ENCODE measurements at places on chromosomes 1 and 21.

- DNase-seq = no peak
Observed at GRCh38 chr21:31162827-31163226, 124.6 kb upstream of the KRTAP19-8 start.

DNA sequence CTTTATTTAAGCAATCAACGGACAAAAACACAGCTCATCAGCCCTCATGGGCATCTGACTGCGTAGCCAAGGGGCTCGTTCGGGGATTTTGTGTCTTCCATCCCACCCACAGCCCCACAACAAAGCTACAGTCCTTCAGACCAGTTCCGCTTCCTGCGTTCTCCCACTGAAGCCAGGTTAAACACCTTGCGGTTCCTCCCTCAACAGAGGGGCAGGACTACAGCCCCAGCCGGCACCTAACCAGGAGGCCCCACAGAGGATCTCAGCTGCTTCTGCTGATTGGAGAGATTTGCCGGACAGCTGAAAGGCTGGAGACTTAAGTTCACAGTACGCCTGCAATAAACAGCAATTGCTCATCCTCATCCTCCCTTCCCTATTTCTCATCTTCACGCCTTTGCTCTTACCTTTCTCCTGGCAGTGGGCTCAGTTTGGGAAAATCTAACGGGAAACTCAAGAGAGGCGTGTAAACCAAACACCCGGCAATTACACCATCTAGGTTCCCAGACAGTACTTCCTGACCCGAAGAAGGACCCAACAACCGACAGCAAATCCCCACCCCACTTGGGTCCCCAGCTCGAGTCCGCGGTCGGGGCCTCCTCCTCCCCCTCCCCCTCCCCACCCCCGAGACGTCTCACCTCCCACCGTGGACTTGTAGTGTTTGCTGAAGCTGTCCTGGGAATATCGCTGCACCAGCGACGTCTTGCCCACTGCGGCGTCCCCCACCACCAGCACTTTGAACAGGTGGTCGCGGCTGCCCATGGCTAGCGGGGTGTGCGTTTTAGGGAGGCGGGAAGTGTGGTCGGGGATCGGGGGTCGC is 876 bp downstream of the RAB29 start:
- peak; percentile 57 for DNase-seq

GRCh38 chr1:66938613-66939012 is 13.8 kb downstream of the MIER1 start:
- DNase-seq = no peak

GRCh38 chr1:112309499-112309898 is 86.5 kb upstream of the CTTNBP2NL start:
- DNase-seq = no peak

- peak; percentile 75 for DNase-seq
Observed at GRCh38 chr1:220882061-220882891, 3.0 kb downstream of the HLX start.

DNA sequence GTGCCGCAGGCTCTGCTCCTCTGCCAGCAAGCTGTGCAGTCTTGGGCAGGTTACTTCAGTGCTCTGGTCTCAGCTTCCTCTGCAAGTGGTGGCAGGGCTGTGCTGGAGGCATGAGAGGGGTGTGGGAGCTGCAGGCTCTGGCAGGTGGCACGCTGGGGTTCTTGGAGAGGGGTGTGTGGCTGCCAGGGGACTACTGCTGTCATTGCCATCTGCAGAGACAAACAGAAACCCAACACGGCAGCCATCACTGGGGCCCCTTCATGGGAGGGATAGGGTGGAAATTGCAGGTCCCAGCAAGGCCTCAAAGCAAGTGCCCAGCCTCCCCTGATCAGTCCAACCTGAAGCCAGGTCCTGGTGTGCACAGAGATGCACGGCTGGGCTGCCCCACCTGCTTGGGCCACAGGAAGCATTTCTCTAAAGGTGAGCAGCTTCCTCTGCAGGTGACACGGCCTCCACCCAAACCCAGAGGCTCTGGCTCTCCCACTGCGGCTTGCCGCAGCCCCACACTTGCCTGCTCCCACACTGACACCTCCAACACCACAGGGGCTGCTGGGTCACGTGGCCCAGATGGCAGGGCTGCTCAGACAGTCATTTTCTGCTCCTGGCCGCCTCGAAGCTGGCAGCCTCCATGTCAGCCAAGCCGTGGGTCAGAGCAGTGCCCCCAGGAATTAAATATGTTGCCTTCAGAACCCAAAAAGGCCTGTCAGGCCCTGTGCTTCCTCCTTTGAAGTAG is 4.1 kb upstream of the COL6A2 start:
- DNase-seq = peak; percentile 38

GRCh38 chr21:45511007-45511406 is 31.2 kb downstream of the SLC19A1 start:
- no peak for DNase-seq

DNA sequence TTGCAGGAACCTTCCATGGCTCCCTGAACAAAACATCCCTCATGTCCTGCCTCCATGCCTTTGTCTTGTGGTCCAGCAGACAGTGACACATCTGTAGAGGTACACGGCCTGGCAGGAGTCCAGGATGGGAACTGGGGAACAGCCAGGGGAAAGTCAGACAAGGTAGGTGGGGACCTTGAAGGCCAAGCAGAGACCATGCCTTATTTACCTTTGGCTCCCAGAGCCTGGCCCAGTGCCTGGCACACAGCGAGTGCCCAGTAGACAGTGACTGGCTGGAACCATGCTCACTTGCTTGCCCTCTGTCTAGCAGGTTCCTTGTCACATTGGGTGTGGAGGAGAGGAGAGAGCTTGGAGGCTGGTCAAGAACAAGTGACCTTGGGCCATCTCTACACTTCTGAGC is 81.0 kb downstream of the BCAR3 start:
- no peak for DNase-seq

- peak; percentile 69 for DNase-seq
Observed at GRCh38 chr1:158180741-158181576, at the start of gene CD1D. CD1D (plus strand) TSS chr1:158180895; CDS start chr1:158181102, 207 bp downstream.

DNA sequence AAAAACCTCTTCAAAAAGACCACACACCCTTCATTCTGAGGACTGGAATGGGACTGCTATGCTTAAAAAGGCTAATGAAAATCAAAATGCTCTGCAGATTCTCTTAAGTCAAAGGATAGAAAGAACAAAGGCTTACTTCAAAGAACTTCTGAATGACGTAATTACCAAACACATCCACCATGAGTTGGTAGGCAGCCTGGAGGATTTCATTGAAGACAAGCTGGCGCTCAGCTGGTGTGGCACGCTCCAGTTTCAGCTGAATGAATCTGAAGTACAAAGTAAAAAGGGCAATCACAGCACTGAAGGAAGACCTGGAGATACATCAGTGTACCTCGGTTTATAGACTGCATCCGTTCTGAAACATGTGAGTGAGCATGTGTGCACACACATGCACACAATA is 43.5 kb upstream of the SDC3 start:
- no peak for DNase-seq

DNA sequence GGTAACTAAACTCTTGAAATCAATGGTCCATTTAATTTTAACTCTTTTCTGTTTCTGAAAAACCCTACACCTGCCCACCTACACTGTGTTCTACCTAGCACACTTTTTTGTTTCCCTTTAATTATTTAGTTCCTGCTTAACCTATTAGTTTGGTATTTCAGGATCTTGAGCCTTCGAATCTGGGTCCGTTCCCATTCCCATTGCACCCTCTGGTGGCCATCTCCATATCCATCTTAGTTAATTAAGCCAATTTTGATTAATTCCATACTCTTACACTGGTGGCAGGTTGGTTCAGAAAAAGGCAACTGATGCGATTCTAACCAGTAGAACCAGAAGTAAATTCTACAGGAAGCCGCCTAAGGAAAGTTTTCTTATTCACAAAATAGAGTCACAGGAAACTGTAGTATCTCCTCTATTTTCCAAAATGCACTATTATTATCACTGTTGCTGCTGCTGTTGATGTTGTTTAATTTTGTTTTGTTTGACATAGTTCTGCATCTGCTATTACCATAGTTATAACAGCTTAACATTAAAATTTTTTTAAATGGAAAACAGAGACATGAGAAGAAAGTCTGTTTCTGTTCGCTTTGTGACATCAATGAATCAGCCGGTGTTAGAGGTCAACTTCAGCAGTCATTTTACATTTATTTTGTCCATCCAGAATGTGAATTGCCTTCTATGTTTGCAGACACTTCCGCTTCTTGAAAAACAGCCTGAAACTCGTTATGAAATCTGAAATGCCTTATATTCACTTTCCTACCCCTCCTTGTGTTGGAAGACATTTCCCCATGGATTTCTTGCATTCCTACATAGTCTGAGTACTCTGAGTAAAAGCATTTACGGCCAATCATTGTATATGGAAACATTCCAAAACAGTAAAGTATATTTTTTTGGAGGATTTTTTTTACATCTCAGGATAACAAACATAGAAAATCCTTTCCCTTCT is 115.5 kb upstream of the NCAM2 start:
- peak; percentile 48 for DNase-seq

- no peak for DNase-seq
Observed at GRCh38 chr21:15401331-15401730, 328.5 kb upstream of the USP25 start.

GRCh38 chr1:164477343-164477742 is 81.6 kb upstream of the PBX1 start:
- DNase-seq = no peak

GRCh38 chr1:230976825-230977747 is 1.6 kb downstream of the TTC13 start:
- no peak for DNase-seq

- no peak for DNase-seq
Observed at GRCh38 chr1:52976183-52977035, 49.3 kb downstream of the SCP2 start.

DNA sequence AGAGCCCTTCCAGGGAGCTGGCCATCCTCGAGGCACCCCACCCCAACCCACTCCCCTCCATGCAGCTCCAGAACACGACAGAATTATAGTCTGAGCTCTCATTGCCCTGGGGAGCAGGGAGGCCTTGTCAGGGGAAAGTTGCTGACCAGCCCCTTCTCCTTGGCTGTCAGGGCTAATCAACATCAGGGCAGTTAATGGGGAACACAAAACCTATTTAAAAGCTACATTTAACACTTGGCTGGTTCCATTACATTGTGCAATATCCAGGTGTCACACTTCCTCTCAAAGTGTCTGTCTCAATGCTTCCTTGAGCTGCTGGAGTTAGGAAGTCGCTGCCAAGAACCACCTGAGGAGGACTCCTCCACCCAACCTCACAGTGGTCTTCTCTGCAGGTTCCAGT is 111.8 kb upstream of the GRIK3 start:
- DNase-seq = peak; percentile 27

- DNase-seq = no peak
Observed at GRCh38 chr1:41383094-41383852, 22.0 kb downstream of the FOXO6 start.

- DNase-seq = no peak
Observed at GRCh38 chr1:110370827-110371226, 20.0 kb downstream of the SLC16A4 start.

DNA sequence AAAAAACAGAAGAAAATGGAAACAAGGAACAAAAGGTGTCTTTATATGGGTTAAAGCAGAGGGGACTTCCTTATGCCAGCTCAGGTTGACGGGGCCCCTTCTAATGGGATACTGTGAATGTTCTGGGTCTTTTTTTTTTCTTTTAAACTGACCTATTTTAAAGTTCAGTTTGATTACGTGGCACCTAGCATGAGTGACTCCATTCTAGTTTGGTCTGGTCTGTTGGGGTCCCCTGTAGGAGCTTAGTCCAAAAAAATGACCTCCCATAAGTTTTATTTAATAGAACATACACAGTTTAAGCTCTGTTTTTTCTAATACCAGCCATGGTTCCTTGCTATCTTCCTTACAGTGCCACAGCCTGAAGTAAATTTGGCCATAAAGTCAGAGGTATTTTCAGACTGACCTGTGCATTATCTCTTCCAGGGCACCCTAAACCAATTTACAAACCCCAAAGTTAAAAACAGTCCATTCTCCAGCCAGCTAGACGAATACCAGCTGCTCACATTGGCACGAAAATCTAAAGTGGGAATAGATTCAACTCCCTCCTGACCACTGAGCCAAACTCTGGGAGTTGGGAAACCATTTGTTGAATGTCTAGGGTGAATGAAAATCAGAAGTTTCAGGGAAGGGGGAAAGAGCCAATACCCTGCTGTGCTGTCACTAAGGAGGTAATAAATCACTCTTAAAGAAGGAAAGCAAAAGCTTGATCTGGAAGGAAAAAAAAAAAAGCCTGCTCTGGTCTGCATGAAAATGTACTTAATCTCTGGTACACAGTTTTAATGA is 42.4 kb downstream of the AKNAD1 start:
- DNase-seq = no peak

DNA sequence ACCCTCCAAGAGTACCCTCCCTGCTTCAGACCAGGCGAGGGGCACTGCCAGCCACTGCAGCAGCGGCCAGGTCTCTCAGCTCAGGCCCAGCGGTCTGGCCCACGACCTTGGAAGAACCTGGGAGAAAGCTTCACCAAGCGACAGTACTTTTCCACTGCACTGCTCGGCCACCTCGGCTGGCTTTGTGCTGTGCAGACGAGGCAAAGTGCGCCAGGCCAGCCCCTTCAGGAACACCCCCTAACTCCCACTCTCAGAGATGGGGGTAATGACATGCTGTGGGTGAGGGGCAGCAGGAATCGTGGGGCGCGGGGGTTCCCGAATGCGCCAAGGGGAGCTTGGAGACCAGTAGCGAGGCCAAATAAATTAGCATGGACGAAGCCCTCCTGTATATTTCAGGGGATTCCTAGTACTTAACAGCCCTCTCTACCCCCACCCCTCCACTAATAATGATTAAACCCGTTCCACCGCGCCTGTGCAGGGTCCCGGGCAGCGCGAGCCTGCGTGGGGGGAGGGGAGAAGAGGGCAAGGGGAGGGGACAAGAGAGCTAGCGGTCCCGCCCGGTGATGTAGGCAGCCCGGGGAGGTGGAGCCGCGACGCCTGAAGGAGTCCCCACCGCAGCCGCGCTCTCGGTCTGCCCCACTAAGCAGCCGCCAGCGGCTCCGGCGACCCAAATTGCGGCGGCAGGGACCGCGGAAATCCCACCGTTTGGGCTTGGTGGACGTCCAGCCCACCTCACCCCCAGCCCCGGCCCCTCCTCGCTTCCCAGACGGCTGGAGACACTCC is at the start of gene FAM43B:
TSS of gene FAM43B (plus strand) at position 629 of the 783 bp plus-strand sequence. CDS start 401 bp downstream, outside the sequence.
- peak; percentile 88 for DNase-seq

DNA sequence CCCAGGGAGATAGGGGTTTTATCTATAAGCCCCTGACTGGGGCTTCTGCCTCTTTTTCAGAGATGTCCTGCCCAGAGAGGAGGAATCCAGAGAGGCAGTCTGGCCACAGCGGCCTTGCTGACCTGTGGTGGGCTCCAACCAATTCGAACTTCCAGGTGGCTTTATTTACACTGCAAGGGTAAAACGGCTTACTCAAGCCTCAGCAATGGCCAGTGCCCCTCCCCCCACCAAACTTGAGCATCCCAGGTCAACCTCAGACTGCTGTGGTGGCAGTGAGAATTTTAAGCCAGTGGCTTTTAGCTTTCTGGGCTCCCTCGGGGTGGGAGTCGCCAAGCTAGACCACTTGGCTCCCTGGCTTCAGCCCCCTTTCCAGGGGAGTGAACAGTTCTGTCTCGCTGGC is 384.0 kb upstream of the BEND5 start:
- DNase-seq = no peak

DNA sequence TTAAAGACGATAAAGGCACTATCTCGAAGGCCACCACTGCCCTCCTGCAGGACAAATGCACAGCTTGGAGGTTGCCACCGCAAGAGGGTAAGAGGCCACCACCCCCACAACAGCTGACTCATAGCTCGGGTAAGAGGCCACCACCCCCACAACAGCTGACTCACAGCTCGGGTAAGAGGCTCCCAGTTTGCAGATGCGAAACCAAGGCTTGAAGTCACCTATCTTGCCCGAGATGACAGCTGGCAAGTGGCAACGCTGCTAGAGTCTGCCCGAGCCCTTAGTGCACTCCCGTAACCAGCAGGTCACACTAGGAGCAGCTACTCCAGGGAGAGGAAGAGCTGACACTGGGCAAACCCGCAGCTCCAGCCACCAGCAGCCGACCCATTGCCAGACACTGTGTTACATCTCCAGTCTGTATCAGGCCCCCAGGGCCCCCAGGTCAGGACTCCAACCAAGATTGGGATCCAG is 17.1 kb upstream of the SPSB1 start:
- no peak for DNase-seq
